NCI-H524 treated with DMSO at 0.1 percent for 48 hours (cell line): ENCODE measurements at places on chromosomes 7 and 10.
A peak's percentile ranks its signal among the peaks of the same experiment; 100 is the strongest.

- no peak for DNase-seq
Observed at GRCh38 chr10:6065406-6065805, 3.2 kb upstream of the IL2RA start.

DNA sequence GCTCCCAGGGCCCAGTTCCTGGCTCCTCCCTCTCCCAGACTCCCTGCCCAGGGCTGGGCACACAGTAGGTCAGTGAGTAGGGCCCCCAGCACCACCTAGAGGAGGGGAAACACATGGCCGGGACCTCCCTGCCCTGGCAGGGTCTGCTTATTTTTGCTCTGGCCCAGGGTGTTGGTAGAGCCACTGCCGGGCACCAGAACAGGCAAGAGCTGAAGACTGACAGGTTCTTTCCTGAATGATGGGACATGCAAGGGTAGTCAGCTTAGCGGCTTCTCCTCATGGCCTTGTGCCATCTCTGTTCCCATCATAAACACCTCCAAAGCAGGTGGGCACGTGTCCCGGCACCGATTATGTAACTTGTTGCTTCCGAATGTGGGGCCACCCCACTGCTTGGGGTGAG, 86.5 kb downstream of the NEURL1 start:
- no peak for DNase-seq

GRCh38 chr7:159119026-159119741, 25.5 kb downstream of the VIPR2 start:
- no peak for DNase-seq

- DNase-seq: no peak
Observed at GRCh38 chr10:127374074-127374680, 174.9 kb upstream of the NPS start.

DNA sequence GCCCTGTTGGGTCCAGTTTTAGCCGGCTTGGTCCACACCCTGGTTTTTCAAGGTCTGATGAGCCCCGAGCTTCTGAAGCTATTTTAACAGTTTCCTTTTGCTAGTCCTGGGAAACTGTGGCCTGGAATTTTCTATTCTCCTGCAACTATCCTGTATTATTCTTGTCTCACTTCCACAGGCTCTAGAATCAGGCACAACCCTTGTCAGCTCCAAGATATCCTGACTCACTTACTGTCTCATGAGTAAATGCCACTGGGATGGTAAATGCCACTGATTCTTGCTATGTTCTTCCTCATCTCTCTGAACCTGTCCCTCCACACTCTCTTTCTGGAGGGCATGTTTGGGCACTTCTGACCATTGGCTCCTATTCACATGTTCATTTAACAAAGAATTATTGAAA, 611.5 kb upstream of the IGFBP3 start:
- no peak for DNase-seq

GRCh38 chr10:89759531-89759930, 58.1 kb downstream of the KIF20B start:
- DNase-seq: no peak

DNA sequence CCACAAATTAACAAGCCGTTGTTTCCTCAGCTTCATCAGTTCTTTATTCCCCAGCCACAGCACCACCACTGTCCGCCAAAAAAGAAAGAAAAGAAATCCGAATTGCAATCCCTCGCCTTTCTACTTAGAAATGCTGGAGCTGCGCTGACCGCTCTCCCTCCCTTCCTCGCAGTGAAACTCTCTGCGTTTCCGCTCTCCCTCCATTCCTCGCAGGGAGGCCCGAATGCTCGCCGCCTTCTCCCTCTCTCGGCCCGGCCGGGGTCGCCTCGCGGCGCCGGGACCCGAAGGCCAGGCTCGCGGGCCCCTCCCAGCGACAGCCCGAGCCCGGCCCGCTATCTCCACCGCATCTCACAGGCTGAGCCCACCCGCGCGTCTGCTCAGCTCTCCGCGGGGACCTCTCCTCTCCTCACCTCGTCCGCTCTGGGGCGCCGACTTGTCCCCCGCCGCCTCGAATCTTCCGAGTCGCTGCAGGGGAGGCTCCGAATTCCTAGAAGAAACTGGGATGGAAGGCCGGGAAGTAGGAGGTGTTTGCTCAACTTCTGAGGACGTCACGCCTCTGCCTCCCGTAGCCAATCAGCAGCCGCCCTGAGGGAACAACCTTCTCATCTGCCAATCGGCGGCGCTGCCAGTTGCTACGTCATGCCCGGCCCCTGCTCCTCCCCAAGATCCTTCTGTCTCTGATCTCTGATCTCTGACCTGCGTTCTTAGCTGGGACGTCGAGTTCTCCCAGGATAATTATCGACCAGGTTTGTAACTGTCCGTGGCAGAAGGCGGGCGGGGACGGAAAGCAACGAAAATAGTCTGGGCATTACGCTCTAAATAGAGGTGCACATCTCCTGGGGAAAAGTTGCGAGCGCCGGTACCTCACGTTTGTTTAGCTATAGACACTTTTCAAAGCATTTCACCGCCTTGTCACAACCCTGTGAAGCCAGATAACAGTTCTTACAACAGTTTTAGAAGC, at the start of gene AASS:
Gene AASS, minus strand, starts transcription at position 499 of the 961 bp plus-strand sequence. CDS start 10,523 bp downstream, outside the sequence.
- DNase-seq: peak; percentile 88

- DNase-seq: no peak
Observed at GRCh38 chr7:34191771-34192479, 286.6 kb downstream of the BMPER start.

DNA sequence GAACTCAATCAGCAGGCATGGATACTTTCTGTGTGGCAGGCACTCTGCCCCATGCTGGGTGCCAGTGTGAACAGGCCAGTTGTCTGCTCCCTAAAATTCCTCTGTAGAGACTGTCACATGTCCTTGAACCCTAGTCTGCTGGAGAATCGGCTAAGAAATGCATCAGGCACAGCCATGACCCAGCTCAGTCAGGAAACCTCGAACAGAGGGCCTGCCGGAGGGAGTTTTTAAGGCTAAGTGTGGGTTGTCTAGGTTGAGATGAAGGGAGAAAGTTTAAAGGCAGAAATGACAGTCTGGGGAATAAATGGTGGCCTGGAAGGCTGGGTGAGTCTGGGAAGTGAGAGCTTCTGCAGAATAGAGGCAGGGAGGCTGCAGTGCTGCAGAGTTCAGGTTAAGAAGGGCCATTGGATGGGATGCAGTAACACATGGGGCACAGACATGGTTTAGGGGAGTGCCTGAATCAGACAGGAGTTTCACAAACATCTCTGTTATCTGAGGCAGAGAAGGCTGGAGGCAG, 45.3 kb downstream of the WDFY4 start:
- DNase-seq: no peak

- no peak for DNase-seq
Observed at GRCh38 chr10:33493978-33494377, 159.5 kb upstream of the NRP1 start.

- no peak for DNase-seq
Observed at GRCh38 chr10:114362826-114363355, 41.4 kb downstream of the AFAP1L2 start.
